CD4-positive, alpha-beta T cell treated with Interleukin-4 for 1 hour (primary cell): ENCODE measurements at places on chromosomes 13 and 19.

DNA sequence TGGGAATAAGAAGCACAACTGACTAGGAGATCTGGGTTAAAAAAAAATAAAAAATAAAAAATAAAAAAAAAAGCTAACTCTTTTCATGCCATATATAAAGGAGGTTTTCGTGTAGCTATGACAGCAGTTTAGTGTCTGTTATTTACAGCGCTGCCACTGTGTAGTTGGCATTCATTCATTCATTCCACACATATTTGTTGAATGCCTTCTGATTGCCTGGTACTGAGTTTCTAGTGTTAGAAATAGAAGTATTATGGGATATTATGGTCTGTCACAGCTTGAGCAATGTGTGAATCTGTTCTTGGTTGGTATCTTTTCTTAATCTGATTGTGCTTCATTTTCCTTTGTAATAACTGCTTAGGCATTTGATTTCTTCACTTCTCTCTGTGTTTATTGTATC is 237.4 kb downstream of the NBEA start:
- DNase-seq = no peak

GRCh38 chr19:3124630-3125029 is 11.2 kb upstream of the GNA15 start:
- DNase-seq = no peak

- DNase-seq = peak; percentile 4
These were observed 64.2 kb downstream of the TEX29 start for GRCh38 chr13:111384441-111385182.

DNA sequence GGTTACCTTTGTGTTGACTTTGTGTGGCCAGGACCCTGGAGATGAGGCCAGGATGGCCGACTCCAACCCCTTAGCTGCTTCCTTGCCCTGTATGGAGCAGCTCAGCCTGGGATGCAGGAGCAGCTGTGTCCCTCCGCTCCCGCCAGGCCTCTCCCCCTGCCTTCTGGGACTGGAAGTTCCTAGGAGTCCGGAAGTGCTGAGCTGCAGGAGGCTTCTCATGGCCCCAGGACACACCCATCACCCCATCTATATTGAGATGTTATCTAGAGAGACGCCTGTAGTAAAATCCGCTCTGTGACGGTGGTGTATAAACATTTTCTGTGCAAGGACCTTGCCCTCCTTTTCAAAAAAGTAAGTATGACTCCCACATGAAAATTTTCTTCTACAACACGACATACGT is 27.0 kb downstream of the WTIP start:
- no peak for DNase-seq

DNA sequence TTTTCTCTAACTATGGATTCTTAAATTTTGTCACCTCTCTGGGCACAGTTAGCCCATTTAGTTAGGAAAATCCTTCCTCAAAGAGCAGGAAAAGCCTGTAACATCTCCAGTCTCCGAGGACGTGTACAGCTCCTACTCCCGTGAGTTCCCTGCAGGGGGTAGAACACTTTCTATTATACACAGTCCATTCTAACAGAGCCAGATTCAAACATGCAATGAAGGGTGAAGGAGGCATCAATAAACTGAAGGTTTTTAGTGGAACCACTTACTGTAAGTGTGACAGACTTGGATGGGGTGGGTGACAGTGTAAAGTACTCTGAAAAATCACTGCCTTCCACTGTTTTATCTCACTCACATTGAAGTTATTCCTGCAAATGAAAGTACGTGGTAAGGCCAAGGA is 204.7 kb upstream of the DACH1 start:
- no peak for DNase-seq

GRCh38 chr19:34148658-34149185 is 23.6 kb upstream of the LSM14A start:
- no peak for DNase-seq

DNA sequence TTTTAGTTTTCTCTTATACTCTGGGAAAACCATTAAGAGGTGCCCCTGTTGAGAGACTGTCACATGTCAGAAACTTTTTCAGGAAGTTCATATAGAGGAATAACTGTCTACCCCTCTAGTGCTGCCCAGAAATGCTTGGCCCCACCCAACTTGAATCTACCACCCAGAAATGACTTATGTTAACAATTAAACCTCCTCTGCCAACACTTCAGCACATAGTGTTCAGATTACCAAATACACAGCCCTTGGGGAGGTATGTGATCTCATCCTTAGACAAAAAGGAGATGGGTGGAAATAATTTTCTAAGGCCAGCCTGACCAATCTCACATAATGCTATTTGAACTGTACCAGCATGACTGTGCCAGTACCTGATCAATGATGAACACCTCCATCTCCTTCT is 35.6 kb downstream of the CCDC169 start:
- no peak for DNase-seq

GRCh38 chr13:30292325-30292724 is 15.0 kb downstream of the KATNAL1 start:
- no peak for DNase-seq

DNA sequence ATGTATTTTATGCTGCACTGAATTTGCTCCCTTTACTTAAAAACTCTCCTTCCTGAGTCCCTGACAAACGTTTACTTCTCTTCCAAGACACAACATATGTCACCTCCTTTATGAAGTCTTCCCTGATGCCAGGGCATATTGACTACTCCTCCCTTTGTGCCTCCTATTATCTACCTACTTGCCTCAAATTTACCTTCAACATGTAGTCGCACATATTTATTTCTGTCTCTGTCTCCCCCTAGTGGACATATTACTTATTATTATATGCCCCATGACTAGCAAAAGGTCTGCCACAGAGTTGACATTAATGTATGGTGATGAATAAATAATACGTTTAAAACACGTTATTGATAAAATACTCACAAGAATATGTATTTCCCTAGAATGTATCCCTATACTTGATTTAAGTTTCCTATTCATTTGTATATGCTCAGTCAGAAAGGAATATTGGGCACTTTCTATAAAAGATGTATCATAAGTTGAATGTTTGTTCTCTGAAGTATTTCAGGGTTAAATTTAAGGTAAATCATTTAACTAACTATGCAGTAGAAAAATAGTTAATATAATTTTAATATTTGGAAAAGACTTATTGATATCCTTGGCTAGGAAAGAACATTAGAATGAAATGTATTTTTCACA is 250.3 kb upstream of the ATXN8OS start:
- no peak for DNase-seq

DNA sequence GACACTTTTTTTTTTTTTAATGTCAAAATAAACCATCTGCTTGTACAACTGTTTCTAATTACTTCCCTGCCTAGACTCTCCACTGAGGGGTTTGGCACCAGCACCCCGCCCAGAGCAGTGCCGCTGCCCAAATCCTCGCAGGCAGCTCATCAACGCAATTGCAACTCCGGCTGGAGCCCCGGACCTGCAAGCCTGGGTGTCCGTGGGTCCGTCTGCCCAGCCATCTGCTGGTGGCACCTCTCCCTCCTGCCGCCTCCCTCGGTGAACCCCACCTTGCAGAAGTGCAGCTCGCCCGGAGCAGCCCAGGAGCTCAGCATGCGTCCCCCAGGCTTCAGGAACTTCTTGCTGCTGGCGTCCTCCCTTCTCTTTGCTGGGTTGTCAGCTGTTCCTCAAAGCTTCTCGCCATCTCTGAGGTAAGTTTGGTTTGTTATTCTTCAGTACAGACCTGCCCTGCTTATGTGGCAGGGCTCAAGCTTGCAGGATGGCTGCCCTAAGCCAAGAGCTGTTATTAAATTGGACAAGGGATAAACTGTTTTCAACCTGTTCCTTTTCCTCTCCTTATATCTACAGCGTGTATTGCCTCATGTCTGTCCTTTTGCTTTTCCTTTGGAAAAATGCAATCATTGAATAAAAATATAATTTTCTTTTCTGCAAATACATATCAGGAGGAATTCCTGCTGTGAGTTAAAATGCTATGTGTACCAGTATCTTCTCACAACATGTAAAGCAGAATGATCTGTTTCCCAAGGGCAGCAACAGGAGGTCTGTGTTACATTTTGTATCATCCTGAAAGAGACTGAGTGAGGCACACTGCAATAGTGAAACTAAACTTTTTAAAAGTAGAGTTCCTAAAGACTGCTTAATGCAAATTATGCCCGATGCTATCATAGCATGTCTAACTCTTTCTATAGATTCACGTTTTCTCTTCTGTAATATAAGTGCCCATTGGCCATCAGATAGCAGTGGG is at the start of gene ITGBL1:
ITGBL1 (plus strand) TSS at position 157 of the 967 bp plus-strand sequence; CDS start at position 316, 159 bp downstream.
- no peak for DNase-seq

GRCh38 chr19:2461751-2462634 is 5.2 kb upstream of the LMNB2 start:
- peak; percentile 61 for DNase-seq

- no peak for DNase-seq
These were observed 31.2 kb downstream of the DLEU7 start for GRCh38 chr13:50812242-50812641.

GRCh38 chr19:32581705-32582179 is 752 bp downstream of the PDCD5 start:
- peak; percentile 27 for DNase-seq

- DNase-seq = no peak
These were observed 24.2 kb downstream of the VRK3 start for GRCh38 chr19:50000841-50001557.

DNA sequence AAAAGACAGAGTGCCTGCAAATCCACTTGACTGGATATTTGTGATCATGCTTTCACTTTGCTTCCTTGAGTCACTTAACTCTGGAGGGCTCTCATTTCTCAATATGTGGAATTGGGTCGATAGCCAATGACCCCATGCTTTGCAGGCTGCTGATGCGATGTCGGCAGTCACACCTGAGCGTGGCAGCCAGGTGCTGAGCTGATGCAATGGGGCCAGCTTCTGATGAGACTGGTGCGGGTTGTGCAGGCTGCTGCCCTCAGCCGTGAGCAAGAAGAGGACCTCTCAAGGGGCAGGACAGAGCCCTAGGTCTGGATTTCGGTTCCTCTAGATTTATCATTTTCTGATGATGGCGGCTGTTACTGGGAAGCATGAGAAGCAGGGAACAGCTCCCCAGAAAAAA is 334.1 kb downstream of the TEX29 start:
- no peak for DNase-seq

DNA sequence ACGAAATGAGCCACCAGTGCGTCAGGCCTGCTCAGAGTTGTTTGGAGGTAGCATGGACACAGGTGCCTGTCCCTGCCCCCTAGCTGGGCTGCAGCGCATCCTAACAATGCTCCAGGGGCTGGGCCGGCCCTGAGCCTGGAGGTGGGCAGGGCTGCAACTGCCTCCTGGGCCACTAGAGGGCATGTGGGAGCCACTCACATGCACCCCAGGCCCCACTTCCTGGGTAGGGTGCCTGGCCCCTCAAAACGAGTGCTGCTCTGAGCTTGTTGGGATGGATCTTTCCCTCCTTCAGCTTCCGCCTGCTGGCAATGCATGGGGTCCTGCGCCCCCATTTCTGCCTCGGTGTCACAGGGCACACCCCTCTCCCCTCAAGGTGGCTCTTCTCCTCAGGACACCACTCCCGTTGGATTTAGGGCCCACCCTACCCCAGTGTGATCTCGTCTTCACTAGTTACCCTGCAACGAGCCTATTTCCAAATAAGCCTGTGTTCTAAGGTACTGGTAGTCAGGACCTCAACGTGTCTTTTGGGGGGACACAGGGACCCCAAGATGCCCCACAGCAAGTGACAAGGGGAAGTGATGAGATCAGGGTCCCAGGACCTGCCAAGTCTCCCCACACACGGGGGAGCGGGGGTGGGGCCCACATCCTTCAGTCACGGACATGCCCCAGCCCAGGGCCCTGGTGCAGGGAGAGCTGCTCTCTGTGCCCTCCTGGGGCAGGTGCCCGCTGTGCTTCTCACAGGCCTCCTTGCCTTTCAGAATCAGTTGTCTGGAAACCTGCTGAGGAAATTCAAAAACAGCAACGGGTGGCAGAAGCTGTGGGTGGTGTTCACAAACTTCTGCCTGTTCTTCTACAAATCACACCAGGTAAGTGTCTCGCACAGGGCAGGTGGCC is 131.3 kb downstream of the STK24 start:
- DNase-seq = peak; percentile 75

DNA sequence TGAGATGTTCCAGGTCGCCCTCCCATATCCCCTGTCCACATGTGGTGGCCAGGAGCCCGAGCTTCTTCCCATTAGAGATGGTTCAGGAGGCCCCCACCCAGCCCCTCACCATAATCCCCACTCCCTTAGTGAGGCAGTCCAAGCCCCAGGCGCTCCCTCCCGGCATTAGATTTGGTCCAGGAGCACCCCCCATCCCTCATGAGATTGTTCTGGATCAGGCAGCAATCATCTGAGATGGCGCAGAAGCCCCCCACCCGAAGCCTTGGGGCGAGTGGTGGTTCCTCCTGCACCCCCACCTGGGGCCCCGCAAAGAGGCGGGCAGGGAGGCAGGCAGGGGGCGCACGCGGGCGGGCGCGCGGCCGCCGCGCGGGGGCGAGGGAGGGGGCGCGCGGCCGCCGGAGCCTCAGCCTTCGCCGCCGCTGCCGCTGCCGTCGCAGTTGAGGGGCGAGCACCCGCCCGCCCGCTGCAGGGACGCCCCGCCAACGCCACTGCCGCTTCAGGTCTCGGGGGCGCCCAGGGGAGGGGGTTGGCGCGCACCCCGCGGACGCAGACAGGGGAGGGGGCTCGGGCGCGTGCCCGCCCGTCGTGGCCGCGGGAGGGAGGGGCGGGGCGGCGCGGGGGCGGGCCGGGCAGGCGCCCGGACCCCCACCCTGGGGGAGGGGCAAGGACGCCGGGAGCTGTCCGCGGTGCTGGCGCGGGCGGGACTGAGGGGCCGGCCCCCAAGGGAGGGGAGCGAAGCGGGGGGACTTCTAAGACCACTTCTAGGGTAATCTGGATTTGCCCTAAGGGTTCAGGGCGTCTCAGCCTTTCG is 46.4 kb upstream of the SHKBP1 start:
- DNase-seq = peak; percentile 23

DNA sequence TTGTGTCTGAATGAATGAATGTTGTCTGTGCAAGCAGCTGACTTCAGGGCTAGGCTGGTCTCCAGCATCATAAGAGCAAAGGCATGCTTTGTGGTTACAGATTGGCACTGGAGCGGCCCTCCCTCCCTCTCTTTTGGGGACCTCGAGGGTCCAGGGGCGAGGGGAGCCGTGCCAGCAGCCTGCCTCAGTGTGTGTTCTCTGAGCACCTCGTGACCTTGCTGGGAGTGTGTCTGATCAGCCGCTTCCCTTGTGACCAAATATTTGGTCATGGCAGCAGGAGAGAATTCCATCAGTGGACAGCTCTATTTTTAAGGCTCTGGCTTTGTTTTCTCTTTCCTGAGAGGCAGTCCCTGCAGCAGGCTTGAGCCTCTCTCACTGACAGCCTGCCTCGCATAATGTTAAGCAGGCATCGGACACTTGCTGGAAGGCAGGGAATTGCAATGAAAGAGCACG is 329.7 kb downstream of the UQCRFS1 start:
- DNase-seq = no peak

- DNase-seq = no peak
These were observed 15.3 kb downstream of the GRTP1 start for GRCh38 chr13:113348591-113348990.
